ENCODE measurements at places on chromosomes 12 and 14.

- no peak for DNase-seq
Observed at GRCh38 chr12:131606218-131606901, 104.5 kb upstream of the SFSWAP start.

GRCh38 chr14:68501171-68501570, 291.7 kb downstream of the ZFP36L1 start:
- DNase-seq = no peak

- no peak for DNase-seq
Observed at GRCh38 chr12:49669796-49670195, 37.4 kb downstream of the FMNL3 start.

DNA sequence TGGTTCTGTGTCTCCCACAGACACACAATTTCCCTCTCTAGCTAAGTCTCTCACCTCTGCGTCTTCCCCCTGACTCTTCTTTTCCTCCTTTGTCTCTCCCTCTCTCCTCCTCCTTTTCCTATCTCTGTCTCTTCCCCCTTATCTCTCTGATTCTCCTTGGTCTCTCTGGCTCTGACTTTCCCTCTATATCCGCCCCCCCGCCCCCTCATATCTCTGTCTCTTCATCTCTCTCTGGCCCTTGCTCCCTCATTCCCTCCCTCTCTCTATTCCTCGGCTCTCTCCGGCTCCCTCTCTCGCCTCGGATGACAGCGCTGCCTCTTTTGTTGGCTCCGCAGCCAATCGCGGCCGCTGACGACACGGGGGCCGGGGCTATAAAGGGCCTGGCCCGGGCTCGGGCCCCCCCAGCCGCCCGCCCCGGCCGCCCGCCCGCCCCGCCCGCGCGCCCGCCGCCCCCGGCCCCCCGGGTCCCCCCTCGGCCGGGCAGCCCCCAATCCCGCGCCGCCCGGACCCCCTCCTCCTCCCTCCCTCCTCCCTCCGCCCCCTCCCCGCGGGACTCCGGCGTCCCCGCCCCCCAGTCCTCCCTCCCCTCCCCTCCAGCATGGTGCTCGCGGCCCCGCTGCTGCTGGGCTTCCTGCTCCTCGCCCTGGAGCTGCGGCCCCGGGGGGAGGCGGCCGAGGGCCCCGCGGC, at the start of gene GDF11:
TSS of gene GDF11 (plus strand) at position 404 of the 687 bp plus-strand sequence. CDS start at position 599, 195 bp downstream.
- DNase-seq = peak; percentile 57

DNA sequence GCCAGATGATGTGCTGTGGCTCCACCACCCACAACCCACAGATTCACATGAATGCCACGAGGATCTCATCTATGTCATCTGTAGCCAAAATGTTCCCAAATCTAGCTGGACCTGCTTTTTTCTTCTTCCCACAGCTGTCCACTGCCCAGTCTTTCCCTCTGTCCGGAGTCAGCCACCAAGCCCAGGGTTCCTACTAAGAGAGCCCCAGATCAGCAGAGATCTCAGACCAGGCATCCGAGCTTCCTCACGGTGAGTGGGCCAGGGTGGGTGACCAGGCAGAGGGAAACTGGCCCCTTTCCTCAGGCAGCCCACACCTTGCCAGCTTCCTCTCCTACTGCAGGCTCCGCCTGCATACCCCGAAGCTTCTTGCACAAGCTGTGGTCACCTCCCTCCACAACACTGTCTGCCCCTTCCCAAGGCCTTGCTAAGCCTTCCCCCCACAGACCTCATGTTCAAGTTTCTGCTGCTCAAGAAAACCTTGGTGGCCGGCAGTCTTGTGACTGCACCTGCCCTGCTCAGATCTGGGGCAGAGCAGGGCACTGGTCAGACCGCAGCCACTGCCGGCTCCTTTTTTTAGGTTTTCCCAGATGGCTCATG, 81.4 kb downstream of the ACTN1 start:
- DNase-seq = no peak
